ENCODE measurements at places on chromosomes 1 and 21. TPM values are rescaled to one million over a fixed set of nuclear protein-coding genes. Genes with fewer than 3 reads are reported as not detected.
A peak's percentile ranks its signal among the peaks of the same experiment; 100 is the strongest.

DNA sequence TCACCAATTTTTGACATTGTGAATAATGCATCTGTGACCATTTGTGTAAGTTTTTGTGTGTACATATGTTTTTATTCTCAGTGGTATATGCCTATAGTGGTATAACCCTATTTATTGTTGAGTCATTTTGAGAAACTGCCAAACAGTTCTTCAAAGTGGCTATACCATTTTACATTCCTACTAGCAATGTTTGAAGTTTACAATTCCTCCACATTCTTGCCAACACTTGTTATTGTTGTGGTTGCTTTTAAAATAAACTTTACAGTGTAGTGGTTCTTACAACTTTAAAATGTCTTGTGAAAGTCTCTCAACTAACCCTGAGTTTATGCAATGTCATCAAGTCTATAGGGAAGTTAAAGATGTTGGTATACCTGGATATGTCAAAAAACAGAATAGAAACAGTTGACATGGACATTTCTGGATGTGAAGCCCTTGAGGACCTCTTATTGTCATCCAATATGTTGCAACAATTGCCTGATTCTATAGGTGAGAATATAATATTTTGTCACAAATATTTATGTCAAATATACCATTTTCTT is 219.4 kb downstream of the LRRC40 start:
- no peak for DNase-seq

- no peak for DNase-seq
These were observed 14.9 kb downstream of the SELL start for GRCh38 chr1:169696273-169697100.

DNA sequence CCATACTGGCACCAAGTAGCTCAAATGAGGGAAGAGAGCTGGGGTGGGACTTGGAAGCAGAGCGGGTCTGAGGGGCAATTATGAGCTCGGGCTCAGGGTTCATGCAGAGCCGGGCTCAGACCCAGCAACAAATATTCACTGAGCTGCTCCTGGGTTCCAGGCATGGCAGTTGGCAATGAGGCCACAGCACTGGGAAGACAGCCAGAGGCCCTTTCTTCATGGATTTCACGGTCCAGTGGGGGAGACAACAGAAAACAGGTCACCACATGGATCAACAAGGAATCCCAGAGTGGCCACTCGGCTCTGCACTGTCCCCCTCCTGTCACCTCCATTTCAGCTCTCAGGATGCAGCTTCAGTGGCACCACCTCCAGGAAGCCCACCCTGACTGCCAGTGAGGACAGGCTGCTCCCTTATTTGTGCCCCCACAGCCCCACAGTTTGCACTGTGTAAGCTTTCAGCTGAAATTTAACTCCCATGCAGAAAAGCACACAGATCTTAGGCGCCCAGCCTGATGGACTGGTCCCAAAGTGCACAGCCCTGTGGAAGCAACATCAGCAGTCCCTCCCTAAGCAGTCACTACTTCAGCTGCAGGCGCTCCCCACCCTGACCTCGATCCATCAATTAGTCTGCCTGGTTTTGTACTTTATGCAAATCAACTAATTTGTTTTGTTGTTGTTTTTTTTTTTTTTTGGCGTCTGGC is 22.4 kb downstream of the ARHGEF19 start:
- DNase-seq: no peak

PADI4 gene
- 1.8 TPM for total RNA-seq

DNA sequence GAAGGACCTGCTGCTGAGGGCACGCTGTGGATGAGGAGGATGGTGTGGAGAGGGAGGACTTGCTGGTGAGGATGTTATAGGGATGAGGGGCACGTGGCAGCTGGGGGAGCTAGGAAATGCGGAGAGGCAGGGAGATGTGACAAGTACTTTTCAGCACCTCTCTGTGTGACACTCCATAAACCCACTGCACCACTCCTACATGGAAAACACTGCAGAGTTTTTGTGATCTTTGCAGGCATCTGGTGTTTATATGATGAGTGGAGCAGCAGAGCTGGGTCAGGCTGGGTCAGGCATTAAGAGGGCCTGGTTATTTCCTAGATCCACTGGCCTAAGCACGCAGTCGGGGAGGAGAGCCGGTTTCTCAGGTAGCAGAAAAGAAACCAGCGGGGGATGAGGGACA is 167.3 kb upstream of the COA6 start:
- DNase-seq: no peak

DNA sequence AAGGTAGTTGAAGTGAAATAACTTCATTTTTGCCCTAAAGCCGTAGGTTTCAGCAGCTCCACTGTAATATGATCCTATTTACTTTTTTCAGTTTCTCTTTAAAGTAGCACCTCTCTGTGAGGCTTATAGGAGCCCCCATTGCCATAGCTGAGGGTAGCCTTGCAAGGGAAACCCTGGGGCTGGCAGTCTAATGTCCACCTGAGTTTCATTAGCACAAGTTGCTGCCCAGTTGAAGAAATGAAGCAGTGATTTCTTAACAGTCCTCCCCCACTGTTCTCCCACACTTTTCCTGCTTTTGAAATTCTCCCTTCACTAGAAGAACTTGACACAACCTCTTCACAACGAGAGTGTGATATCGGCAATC is 1.5 kb downstream of the HMCN1 start:
- DNase-seq: no peak

- DNase-seq: no peak
These were observed 29.3 kb upstream of the ZBTB21 start for GRCh38 chr21:42039470-42039901.

DNA sequence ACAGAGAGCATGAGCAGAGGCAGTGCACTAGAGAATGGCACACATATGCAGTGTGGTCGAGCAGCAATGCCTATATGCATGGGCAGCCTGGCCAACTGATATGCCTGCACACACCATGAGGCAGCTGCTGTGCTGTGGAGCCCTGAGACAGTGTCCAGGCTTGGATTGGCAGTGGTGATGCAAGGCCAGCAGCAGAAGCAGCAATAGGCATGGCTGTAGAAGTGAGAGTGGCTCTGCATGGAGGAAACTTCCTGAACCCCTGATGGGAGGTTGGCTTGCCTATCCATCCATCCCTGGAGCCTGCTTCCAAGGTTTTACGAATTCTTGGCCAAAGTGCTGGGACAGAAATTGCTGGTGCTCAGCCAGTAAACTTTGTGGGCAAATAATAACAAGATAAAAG is 89.7 kb downstream of the DIRAS3 start:
- no peak for DNase-seq

DNA sequence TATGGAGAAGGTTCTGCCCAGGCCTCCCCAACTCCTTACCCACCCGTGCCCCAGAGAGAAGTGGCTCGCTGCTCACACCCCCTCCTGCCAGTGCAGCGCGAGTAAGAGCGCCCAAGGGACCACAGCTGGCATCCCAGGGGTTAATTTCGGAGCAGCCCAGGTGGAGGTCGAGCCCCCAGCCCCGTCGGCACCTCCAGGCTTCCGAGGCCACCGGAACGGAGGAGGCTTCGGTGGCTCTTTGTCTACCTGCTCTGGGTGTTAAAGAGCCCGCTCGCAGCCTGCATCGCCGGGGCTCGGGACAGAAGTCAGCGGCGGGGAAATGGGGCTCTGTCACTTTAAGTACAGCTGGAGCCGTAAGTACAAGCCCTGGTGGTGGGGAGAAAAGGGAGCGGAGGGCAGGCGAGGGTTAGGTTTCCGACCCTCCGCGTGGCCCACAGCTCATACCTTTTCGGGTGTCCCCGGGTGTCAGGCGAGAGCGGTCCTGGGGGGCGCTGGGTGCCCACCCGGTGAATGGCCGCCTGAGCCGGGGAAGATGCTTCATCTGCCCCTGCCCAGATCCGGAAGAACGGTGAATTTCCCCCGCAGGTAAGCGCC is 89.4 kb upstream of the IPO9 start:
- DNase-seq: peak; percentile 56

- DNase-seq: peak; percentile 62
These were observed 4.8 kb upstream of the TDRD10 start for GRCh38 chr1:154497026-154497806.

DNA sequence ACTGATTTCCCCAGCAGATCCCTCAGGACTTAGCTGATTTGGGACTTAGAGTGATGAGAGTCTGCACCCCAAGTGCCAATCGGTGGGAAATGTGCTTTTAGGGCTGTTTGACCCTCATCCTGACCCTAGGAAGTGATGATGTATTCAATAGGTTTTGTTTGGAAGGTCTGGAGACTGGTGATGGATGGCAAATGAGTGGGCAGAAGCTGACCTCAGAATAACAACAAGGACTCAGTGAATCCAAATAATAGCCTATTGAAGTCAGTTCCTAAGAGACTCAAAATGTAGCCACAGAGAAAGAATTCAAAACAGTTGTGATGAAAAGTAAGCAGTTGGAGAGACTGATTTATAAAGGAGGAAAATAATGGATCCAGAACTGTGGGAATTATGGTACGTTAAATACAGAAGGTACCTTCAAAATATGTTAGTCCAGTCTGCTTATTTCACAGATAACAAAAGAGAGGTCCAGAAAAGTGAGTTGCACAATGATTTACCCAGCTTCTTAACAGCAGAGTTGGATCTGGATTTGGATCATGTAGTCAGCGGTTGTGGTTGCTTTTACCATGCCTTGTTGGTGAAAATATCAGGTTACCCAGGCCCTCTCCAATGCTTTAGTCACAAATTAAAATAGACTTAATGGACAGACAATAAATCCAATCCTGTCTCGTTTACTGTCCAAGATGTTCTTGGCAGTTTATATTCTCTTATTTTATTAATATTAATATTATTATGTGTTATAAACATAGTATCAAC is 123.0 kb upstream of the PTBP2 start:
- no peak for DNase-seq

- DNase-seq: no peak
These were observed 130.0 kb upstream of the TNR start for GRCh38 chr1:175873290-175873935.

DNA sequence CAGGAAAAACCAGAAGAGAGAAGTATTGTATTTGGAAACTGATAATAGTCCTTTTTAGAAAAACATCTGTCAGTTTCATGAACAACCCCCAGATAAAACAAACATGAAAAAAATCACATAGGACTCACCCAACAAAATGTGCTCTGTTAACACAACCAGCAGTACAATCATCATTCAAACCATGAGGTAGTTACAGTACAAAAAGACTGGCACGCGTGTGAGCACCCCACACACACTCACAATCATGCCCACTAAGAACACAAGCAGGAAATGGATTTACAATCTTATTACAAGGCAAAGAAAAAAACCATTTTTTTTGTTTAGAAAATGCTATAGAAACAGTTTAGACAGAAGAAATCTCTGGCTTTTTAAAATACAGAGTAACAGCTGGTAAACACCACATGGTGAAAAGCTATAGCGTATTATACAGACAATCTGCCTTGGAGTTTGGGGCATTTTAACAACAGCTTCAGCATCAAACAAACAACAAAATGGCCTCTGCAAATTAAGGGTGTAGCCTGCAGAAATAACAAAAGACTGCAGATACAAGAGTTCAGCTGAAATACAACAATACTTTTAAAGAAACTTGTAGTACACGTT is 180.0 kb downstream of the CDC7 start:
- DNase-seq: no peak

DNA sequence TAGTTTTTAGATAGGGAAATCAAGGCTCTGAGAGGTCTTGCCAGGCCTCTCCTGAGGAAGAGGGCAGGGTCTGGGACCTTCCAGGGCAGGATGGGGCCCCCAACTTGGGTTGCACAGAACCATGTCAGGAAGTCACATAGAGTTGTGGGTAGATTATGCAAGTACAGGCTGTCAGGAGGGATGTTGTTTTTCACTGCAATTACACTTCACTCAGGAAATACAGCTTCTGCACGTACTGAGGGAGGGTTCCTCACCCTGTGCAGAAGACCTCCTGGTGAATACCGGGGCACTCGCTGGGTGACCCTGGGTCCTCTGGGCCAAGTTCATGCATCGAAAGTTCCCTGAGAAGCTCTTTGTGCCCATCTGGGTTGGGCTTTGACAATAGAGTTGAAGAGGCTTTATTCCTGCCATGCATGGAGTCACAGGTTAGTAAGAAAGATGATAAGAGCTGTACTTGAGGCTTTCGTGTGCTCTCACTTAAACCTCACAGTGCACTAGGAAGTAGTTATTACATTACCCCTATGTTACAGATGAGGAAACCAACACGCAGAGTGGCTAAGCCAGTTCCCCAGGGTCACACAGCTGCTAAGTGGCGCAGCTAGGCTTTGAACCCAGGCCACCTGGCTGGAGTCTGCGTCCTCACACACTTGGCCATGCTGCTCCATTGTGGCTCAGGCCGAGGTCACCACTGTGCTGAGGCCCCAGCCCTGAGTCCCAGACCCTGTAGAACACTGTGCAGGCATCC is 16.2 kb upstream of the TNFRSF1B start:
- DNase-seq: peak; percentile 40

- no peak for DNase-seq
These were observed 191.0 kb downstream of the TPR start for GRCh38 chr1:186183970-186184628.

RER1 gene
- total RNA-seq: 115 TPM

GRCh38 chr1:58769809-58770320 is 14.0 kb downstream of the JUN start:
- DNase-seq: no peak

KRTAP13-2 gene
- total RNA-seq: not detected

GRCh38 chr1:15453734-15454133 is 2.8 kb upstream of the CELA2A start:
- DNase-seq: no peak

GRCh38 chr1:182147136-182147820 is 85.8 kb upstream of the ZNF648 start:
- no peak for DNase-seq

DNA sequence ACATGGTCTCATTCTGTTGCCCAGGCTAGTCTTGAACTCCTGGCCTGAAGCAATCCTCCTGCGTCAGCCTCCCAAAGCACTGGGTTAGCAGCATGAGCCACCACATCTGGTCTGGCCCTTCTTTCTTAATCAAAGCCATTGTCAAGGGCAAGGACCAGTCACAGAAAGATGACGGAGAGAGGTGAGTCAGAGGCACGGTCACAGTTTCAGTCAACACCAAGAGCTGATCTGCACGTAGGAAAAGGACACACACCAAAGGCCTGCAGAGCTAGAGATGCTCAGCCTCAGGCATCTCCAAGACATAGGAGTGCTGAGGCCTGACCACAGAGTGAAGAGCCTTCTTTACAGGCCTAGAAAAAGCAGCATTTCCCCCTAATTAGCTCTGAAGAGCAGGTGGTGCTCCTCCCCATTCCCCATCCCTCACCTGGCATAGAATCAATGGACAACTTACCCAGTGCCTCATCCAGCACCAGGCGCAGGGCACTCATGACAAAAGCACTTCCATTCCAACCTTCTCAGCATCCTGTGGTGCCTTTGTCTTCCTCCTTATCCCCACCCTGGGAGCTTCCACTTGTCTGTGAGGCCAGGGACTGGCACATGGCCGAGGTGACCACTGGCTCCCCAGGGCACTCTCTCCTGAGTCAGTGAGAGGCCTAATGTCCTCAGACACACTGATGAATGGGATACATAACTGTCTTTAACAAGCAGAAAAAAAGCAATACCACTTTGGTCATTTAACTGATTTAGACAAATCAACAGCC is 139.8 kb downstream of the AJAP1 start:
- DNase-seq: no peak

- no peak for DNase-seq
These were observed 35.4 kb downstream of the GPR3 start for GRCh38 chr1:27427816-27428315.

- DNase-seq: no peak
These were observed 50.7 kb upstream of the KCNE2 start for GRCh38 chr21:34313116-34313515.

Data from activated naive CD4-positive, alpha-beta T cell treated with anti-CD3 and anti-CD28 coated beads for 36 hours (primary cell).